Left ventricle myocardium superior (tissue), 1 donor: ENCODE measurements at places on chromosomes 4 and X.

- DNase-seq: no peak
These were observed 22.2 kb downstream of the PRDM8 start for GRCh38 chr4:80219301-80220025.

- DNase-seq: no peak
These were observed 7.4 kb downstream of the CORIN start for GRCh38 chr4:47830265-47831025.

- peak; percentile 39 for DNase-seq
These were observed 73.6 kb upstream of the PJA1 start for GRCh38 chrX:69238887-69239231.

- DNase-seq: no peak
These were observed 729 bp downstream of the GSX2 start for GRCh38 chr4:54100595-54101189.

DNA sequence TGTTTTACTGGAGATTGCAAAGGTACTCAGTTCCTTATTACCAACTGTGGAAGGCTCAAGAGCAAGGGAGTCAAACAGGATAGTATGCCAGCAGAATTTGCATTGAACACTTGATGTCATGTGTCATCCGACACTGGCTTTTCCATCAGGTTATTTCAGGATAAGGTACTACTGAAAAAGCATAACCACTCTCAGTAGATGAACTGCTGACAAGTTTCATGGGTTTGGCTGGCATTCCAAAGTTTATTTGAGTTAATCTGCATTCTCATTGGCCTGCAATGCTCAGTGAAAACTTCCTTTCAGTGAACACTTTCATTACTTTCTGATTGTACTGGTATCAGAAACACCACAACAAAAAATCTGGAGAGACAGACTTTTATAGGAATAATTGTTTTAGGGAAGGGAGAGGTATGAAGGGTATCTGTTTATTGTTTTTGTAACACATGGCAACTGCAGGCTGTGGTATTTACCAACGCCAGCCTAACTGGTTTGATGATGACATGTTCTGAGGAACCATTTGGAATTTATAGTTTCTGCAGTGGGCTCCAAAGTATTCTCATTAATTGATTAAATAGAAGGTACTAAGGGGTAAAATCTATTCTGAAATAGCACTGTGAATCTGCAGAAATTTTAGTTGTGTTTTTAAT lies 345.7 kb upstream of the NR3C2 start:
- DNase-seq: no peak

- DNase-seq: no peak
These were observed 60.5 kb downstream of the MSX1 start for GRCh38 chr4:4919927-4920326.

GRCh38 chr4:112823156-112823555 lies 186.2 kb downstream of the LARP7 start:
- no peak for DNase-seq

DNA sequence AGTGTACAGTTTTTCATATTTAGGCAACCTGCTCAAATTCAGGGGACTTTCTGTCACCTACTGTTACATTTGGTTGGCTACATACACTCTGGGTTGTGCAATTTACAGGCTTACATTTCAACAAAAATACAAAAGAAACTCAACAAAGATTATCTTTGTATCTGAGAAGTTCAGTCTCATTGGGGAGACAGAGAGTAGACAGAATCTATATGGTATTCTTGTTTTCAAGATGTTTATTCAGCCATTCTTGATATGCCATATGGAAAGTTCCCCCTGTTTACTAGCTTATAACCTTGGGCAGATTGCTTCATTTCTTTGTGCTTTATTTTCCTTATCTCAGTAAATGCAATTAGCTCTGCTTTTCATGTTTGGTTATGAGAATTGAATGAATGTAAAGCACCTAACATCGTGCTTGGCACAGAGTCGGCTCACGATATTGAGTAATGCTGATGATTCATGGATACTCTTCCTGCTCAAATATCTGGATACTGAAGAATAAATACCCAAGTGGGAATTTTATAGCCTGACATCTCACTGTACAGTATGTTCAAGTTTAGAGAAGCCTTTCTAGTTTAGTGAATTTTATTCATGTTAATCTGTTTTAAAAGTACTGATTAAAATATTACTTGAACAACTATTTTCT lies 96.5 kb upstream of the PACRGL start:
- no peak for DNase-seq

- DNase-seq: no peak
These were observed 21.3 kb downstream of the CD99 start for GRCh38 chrX:2712428-2712827.

- no peak for DNase-seq
These were observed 87.7 kb downstream of the GPC3 start for GRCh38 chrX:133897593-133898163.

- no peak for DNase-seq
These were observed 10.2 kb downstream of the PTCHD1 start for GRCh38 chrX:23344904-23345271.

DNA sequence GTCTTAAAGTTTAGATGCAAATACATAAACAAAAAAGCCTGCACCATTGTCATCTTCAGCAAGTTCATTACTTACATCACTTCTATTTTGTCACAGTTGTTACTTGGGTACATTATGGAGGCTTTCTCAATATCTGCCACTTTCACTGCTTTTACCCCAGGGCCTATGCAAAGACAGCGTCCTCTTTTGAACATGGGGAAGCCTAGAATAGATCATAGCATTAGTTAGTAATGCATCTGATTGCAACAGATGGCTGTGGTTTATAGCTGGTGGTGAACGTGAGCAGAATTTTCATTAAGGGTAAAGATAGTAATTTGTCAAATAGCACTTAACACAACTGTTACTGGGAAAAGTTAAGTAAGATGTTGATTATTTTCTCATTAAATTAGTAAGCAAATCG lies 729 bp downstream of the CXCL11 start:
- no peak for DNase-seq

DNA sequence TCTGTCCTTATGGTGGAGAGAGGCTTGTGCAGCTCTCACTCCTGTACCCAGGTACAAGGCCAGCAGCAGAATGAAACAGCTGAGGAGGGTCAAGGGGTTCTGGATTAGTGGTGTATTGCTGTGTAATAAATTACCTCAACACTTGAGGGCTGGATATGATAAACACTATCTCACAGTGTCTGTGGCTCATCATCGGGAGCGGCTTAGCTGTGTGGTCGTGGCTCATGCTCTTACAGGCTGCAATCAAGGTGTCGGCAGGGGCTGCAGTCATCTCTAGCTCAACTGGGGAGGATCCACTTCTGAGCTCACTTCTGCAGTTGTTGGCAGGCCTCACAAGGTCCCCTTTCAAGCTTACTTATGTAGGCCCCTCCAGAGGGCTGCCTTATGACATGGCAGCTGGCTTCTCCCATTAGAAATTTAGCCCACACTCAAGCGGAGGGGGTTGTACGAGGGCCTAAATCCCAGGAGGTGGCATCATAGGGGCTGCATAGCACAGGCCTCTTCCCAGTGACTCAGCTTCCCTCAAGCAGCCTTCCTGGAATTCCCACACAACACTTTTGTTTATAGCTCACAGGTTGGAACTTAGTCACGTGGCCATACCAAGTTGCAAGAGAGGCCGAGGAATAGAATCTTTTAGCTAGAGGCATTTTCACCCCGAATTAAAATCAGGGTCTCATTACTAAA lies 148.2 kb upstream of the RPS6KA3 start:
- no peak for DNase-seq

GRCh38 chr4:60865273-60865672 lies 334.9 kb upstream of the ADGRL3 start:
- DNase-seq: no peak

DNA sequence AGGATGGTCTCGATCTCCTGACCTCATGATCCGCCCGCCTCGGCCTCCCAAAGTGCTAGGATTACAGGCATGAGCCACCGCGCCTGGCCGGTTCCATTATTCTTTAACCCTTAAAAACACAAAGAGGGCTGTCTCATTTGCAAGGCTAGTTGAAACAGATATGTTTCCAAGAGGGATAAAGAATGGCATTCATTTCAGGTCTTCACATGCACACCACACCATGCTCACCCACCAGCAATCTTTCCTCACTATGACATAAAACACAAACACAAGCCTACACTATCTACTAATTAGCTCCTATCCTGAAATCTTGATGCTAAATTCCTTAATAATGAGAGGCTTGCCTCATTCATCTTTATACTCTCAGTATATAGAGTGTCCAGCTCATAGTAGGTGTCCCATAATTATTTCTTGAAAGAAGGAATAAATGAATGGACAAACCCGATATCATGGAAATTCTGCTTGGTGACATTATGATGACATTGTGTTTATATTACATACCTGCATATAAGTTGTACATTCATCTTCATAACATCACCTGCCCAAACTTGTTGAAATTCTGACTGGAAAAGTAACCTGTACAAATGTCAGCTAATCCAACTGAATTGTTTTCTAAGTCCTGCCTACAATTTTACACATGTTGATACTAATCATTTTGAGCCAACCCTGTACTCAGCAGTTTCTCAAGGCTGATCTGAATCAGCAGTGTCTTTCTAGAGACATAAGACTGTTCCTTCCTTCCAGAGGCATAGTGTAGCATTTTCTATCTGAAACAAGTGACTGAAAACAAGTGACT lies 408.5 kb downstream of the KLHL13 start:
- DNase-seq: no peak

GRCh38 chr4:39976945-39977488 lies 694 bp downstream of the PDS5A start:
- DNase-seq: no peak

- no peak for DNase-seq
These were observed 291.4 kb upstream of the IGFBP7 start for GRCh38 chr4:57401586-57401985.

- DNase-seq: no peak
These were observed 278.0 kb upstream of the GNPDA2 start for GRCh38 chr4:45004326-45004725.

DNA sequence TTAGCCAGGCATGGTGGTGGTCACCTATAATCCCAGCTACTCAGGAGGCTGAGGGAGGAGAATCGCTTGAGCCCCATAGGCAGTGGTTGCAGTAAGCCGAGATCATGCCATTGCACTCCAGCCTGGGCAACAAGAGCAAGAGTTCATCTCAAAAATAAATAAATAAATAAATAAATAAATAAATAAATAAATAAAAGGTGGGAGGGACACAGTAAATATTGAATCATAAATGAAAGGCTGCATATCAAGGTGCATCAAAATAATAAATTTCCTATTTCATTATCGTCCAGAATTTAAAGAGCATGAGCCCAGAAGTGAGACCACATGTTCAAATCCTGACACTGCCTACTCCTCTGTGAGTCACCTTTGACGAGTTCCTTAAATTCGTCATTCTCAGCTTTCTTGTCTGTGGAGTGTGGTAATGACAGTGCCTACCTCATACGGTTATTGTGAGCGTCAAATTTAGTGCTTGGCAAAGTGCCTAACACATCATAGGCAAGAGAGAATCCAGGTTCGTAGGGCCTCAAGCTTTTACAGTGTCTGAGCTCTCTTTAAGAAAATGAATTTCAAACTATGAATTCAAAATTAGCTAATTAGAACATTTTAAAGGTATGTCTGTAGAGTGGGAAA lies 49.9 kb downstream of the IL15 start:
- no peak for DNase-seq

DNA sequence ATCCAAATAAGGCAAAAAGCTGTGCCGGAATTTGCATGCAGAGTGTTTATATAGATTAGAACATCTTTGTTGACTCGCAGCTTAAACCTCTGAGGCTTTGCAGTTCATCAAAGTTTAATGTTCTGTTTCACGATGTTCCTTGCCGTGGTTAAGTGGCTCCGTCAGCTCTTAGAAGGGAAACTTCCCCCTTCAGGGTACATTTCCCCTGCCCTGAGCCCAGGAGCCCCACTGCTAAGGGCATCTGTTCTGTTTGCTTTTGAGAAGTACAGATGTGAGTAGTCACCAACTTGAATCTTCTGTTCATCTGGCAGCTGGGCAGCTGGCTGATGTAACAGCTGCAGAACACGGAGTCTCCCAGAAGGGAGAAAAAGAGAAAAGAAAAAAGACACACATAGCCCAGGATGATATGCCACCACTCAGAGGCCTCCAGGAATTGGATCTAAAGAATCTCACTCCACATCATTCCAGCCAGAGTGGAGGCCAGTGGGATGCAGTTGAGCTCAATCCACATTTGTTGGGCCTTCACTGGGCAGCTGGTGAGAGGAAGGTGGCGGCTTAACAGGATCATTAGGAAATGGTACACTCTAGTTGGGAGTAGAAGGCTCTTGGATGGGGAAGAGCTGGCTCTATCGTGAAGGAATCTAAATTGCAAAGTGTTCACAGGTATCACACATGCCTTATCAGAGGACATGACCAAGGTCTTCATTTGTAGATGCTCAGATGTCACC lies 178.7 kb upstream of the RBPJ start:
- peak; percentile 53 for DNase-seq

- no peak for DNase-seq
These were observed 51.1 kb downstream of the TMEM156 start for GRCh38 chr4:38980903-38981676.

- DNase-seq: no peak
These were observed 340.9 kb upstream of the PITX2 start for GRCh38 chr4:110963662-110964280.

DNA sequence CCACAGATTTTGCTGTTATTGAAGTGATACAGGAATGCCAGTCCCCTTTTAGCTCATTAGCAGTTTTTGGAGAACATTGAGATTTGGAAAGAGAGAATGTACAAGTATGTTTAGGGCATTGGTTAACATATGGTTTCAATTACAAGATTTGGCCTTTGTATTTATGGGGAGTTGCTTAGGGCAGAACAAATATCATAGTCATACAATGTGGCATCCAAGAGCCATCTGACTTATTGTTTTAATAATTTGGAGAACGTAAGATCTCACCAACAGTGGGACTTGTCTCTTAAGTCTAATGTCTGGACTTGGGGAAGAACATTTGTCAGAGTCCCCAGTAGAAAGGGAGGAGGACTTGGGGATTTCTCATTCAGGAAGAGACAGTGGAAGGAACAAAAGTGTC lies 166.1 kb downstream of the STK32B start:
- no peak for DNase-seq

DNA sequence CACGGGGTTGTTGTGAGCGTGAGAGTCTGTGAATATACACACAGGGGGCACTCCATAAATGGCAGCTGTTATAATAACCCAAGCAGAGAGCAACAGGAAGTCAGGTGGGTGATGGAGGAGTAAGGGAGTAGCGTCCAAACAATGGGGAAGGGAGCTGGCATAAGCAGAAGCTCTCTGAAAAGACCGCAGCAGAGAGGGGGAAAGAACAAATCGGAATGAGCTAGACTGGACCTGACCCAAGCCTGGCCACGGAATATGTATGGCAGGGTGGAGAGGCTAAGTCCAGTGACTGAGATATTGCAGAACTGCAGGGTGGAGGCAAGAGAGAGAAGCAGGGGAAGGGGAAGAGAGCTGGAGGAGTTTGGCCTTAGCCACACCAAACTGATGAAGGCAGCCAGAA lies 6.5 kb upstream of the GJB1 start:
- DNase-seq: no peak

- DNase-seq: no peak
These were observed 95.3 kb upstream of the EGFL6 start for GRCh38 chrX:13474164-13474516.
